ENCODE measurements at places on chromosomes 13 and 19.

DNA sequence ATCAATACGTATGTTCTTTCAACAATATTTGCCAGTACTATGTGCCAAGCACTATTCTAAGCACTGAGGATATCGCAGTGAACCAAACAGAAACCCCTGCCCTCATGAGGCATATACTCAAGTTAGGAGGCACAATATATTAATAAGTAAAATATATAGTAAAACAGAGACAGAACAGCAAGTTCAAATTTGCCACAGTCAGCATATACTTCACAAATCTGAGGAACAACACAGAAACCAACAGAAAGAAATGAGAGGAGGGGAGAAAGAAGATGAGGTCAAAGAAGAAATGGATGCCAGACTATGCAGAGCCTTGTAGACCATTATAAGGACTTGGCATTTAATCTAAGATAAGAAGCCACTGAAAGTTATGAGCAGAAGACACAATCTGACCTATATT lies 59.9 kb downstream of the KATNAL1 start:
- DNase-seq, result no peak

GRCh38 chr13:98749501-98749900 lies 3.0 kb downstream of the SLC15A1 start:
- no peak for DNase-seq

DNA sequence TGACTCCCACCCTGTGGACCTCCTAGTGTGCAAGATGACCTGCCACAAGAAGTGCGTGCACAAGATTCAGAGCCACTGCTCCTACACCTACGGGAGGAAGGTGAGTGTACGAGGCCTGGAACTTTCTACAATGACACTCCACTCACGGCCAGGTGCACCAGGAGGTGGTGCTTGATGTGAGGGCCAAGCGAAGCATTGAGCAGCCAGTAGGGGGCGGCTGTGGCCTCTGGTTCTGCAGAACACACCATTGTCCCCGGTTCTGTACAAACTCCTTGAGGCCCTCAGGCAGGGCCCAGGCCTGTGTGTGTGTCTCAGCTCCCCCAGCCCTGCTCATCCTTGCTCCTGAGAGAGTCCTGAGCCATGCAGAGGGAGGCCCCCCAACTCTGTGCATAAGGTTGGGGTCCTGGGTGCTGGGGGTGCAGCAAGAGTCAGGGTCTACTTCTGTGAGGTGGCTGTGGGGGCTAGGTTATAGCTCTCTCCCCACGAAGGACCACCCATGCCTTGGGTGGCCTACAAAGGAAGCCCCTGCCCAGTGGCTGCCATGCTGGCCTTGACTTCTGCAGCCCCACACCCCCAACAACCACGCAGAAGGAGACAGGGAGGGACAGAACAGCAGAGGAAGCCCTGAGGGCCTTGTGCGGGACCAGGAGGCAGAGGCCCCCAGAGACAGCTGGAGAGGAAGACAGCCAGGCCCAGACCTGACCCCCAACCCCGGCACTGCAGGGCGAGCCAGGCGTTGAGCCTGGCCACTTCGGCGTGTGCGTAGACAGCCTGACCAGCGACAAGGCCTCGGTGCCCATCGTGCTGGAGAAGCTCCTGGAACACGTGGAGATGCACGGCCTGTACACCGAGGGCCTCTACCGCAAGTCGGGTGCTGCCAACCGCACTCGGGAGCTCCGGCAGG lies 9.7 kb upstream of the USE1 start:
- DNase-seq, result peak; percentile 40

DNA sequence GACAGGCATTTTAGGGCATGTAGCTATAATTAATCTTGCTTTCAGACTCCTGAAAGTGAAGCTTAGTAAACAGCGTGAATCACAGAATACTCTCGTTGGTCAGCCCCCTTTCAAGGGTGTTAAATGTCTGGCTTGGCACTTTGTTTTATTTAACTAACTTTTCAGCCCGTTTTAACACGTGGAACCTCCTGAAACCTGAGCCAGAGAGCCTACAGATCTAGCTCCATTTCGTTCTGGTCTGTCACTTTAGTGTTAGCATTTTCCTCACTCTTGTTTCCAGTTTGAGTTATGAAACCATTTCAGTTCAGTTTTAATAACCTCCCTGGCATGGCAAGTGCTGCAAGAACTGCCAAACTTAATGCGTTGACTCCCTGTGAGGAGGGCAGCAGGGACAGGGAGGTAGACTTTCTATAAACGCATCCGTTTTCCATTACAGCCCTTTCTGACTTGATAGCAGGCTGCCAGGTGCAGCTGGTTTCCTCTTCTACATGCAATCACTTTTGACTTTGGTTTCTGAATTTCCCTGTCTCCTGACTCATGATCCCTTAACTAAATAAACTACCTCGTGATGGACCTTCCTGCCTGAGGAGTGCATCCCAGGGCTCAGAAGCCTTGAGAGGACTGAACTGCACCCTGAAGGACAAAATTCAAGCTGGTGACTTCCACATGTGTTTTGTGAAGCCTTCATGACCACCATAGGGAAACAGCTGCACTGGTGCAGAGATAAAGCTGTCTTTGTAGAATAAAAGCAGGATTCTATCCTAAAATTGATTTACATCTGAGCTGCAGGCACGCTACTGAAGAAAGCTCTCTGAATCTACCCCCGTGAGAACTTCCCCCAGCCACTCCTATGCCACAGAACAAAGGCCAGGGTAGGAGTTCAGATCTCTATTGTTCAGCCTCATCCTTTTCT lies 192.6 kb downstream of the DLEU7 start:
- no peak for DNase-seq

DNA sequence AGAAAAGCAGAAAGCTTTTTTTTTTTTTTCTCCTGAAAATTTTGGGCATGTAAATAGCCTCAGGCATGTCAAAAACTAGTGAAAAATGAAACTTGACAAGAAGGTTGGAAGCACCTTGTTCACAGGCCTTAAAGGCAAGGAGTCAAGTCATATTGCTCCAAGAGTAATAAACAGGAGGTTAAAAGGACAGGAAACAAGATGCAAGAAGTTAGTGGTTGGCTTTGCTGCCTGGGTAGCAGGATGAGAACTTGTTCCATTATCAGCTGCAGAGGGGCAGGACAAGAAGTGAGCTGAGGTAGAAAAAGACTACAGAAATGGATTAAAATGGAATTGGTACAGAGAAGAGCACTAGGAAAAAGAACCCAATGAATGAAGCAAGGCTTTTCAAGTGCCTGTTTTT lies 242.6 kb downstream of the DCT start:
- no peak for DNase-seq

DNA sequence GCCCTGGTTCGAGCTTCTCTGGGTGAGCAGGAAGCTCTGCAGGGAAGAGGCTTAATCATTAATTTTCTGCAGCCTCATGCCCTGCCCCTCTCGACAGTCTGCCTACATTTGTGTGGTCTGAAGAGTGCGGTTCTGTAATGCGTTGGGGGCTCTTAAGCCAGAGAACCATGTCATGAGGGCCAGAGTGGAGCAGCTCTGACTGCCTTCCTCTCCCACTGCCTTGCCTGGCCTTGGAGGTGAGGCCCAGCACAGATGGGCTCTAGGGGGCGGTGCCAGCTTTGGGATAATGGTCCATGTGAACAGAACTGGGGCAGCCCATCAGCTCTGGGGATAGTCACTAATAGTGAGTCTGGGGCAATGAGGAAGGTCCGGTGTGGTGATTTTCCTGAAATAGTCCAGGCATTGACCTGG lies 5.7 kb downstream of the FGF9 start:
- no peak for DNase-seq

GRCh38 chr19:3079578-3079977 lies 14.6 kb upstream of the GNA11 start:
- DNase-seq, result no peak

GRCh38 chr13:111518161-111518792 lies 197.8 kb downstream of the TEX29 start:
- DNase-seq, result no peak

GRCh38 chr19:41398598-41398997 lies 980 bp downstream of the BCKDHA start:
- DNase-seq, result no peak

DNA sequence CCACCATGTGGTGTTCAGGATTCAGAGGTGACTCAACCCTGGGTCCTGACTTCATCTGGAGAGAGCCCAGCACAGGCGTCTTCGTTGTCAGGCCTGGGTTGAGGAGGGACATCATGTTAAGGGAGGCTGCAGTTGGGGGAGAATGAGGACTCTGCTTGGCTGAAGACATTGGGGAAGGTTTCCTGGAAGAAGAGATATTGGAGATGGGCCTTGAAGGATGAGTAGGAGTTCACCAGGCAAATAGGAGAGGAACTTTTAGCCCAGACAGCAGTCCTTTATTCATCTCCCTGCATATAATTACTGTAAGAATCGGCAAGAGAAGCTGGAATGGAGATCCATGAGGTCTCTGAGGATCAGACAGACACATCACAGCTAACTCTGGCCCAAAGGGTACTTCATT lies 38.9 kb downstream of the VAV1 start:
- no peak for DNase-seq

DNA sequence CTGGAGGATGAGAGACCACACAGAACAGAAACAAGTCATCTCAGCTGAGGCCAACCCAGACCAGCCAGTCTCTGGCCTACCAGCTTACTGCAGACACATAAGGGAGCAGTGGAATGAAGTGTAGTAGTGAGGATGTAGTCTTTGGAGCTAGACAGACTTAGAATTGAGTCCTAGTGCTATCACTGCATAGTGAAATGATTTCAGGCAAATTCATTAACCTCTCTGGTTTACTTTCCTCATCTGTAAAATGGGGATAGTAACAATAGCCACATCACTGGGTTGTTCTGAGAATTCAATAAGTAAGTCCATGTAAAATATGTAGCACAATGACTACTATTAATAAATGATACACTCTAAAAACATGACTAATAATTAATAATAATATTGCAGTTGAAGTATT lies 383.8 kb downstream of the DLEU7 start:
- no peak for DNase-seq

GRCh38 chr13:32932376-32932775 lies 83.8 kb upstream of the KL start:
- DNase-seq, result no peak

DNA sequence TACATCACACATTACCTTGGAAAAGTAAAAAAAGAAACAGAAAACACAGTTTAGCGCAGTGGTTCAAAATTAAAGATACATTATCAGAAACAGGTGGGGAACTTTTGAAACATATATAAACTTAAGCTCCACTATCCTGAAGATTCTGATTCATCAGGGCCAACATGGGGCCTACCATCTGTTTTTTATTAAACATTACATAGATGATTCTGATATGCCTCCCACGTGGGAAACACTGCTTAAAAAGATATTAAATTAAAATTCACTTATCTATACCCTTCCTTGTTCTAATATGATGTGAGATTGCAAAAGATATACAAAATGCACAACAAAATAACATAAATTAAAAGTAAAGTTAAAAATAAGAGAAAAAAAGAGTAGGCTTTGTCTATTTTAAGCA lies 125.0 kb downstream of the VWA8 start:
- DNase-seq, result no peak

DNA sequence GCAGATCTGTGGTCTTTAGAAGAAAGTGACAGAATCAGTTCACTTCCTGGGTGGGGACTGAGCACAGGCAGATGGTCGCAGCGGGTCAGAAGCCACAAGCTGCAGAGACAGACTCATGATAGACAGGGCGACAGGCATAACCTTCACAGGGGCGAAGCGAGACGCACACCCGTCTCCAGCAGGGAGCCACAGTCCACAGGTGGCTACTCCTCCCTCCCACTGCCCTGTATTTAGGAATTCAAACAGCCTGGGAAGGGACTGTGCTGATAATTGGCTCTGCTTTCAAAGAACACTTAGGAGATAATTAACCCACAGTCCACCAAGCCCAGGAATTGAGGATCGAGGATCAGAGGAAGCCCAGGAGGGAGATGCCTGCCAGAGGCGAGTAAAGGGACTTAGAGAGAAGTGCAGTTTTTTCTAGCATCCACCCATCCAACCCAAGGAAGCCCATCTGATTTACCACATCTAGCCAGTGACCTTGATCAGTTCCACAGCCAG lies 23.2 kb downstream of the RFX2 start:
- no peak for DNase-seq

- no peak for DNase-seq
Measured at GRCh38 chr13:101085551-101085950, 330.8 kb downstream of the NALCN start.

GRCh38 chr19:35081201-35081600 lies 34.4 kb upstream of the FXYD3 start:
- DNase-seq, result no peak

- no peak for DNase-seq
Measured at GRCh38 chr19:50361290-50362029, 4.0 kb downstream of the NAPSA start.

DNA sequence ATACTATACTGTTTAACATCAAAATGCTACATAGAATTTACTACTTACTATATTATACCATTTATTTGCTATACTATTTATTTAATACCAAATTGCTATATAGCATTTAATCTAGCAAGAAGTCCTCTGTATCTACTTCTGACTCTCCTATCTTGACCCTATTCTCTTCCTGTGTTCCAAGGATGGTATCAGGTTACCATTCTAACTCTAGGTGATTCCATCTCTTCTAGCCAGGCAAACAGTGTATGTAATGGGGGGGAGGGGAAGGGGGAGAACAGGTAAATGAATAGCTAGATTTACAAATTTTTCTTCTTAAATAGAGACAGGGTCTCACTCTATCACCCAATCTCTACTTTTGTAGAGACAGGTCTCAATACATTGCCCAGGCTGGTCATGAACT lies 200.3 kb downstream of the DIAPH3 start:
- no peak for DNase-seq

DNA sequence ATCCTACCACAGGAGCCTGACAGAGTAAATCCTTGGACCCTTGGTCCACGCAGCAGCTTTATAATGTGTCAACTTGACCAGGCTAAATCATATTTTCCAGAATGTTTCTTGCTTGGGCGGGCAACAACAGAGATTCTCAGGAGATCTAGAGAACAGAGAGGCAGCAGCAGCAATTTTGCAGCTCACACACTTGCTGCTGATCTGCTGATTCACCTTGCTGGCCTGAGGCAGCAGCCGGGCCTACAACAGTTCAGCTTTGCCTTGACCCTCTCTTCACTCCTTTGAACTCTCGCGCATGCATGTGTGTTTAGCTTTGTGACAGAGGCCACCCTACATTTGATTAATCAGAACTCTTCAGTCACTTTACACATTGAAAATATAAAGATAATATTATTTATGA lies 159.3 kb downstream of the UGGT2 start:
- DNase-seq, result no peak

DNA sequence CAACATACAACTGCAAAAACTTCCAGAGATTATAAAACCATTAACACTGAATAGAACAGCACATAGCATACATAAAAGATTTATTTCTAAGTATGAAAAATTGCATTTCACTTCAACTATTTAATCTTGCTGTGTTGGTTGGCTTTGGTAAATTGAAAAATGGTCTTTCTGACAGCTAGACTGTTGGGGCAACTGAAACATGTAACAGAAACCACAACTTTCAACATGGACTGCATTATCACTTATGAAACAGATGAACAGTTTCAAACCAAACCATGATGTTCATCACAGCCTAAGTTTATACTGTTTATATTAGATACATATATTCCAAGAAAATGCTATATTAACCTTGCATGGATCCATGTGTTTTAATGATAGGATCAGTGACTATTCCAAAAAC lies 324.1 kb upstream of the PCDH9 start:
- DNase-seq, result no peak
